Right cardiac atrium (tissue), 5 donors: ENCODE measurements at places on chromosomes 6 and 20. TPM values are rescaled to one million over a fixed set of nuclear protein-coding genes. Genes with fewer than 3 reads are reported as not detected.

KHDRBS2 gene
- 0.09 TPM for total RNA-seq

PI3 gene
- not detected for total RNA-seq

ATRN gene
- total RNA-seq = 30.2 TPM

ZC2HC1B gene
- total RNA-seq = not detected

OLIG3 gene
- not detected for total RNA-seq

TAB2 gene
- 62.7 TPM for total RNA-seq

LY6G6F gene
- not detected for total RNA-seq

RARS2 gene
- total RNA-seq = 20.2 TPM

ADAT2 gene
- total RNA-seq = 1.5 TPM

PTK6 gene
- 0.15 TPM for total RNA-seq

AKAP12 gene
- total RNA-seq = 30.5 TPM

PRND gene
- not detected for total RNA-seq

SLC17A9 gene
- 2.5 TPM for total RNA-seq

PGBD1 gene
- total RNA-seq = 3.6 TPM
